ENCODE measurements at places on chromosomes 5 and 9.

DNA sequence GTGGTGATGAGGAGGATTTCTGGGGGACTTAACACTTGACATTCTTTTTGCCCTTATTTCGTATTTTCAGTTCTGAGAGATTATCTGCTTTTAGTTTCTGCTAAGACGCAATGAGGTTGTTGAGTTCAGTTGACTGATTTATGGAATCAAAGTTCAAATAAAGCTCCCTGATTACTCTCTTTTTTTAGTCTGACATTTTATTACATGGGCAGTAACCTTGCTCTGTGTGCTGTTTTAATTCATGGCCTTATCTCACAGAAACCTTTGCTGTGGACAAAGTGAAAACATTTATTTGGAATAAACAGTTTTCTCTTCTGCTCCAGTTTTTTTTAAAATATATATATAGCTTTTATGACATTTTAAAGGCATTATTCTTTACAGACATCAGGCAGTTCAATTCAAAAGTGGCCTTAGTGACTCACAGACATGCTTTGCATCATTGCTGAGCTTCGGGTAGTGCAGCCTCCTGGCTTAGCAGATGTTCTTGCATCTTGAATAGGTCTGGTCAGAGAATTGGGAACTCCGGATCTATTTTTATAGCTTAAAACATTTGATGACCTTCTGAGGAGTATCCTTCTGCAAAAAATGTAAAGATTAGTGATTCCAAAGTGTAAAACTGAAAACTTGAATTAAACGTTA, 162.9 kb downstream of the FAM170A start:
- no peak for DNase-seq

- no peak for DNase-seq
Observed at GRCh38 chr9:108160706-108161355, 671.3 kb upstream of the KLF4 start.

- no peak for DNase-seq
Observed at GRCh38 chr5:115170929-115171510, 1.3 kb upstream of the TRIM36 start.

DNA sequence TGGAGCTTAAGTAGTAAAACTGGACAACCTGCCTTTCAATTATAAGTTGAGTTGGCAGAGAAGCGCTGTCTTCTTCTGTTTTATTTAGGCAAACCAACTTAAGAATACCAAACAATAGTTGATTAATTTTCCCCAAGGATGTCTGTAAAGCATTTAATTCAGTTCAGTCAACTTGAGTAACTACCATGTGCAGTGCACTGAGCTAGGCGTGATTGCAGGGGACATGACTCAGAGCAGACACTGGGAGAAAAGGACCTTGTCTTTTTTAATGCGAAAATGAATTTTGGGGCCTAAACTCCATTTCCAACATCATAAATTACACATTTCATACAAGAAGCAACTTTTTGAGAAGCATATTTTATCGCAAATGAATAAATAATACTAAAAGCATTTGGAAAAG, 66.3 kb downstream of the FBXL7 start:
- DNase-seq, result no peak

DNA sequence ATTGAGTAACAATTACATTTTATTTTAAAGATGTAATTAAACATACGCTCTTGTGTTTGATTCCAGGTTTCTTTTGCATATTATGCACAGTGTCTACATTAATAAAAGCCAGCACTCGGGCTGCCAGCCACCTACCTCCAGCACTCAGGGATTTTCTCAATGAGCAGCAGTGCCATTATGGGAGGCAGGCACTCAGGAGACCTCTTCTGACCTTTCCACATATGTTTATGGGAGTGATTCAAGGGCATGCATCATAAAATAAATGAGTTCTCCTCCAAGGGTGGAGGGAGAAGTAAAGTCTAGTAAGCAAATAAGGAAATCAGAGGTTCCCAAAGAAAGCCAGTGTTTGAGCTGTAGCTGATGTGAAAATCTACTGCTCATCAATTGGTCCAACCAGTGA, 119.8 kb upstream of the IRX2 start:
- DNase-seq, result no peak

- no peak for DNase-seq
Observed at GRCh38 chr5:31581498-31582099, 49.5 kb downstream of the C5orf22 start.

GRCh38 chr9:71858102-71858798, 52.7 kb downstream of the ABHD17B start:
- DNase-seq, result no peak

- no peak for DNase-seq
Observed at GRCh38 chr9:92163276-92163675, 48.1 kb upstream of the SPTLC1 start.

GRCh38 chr5:53814819-53815218, 254.4 kb downstream of the NDUFS4 start:
- no peak for DNase-seq

- no peak for DNase-seq
Observed at GRCh38 chr9:115289757-115290208, 171.8 kb upstream of the TNC start.

- DNase-seq, result no peak
Observed at GRCh38 chr5:159878988-159879471, 37.3 kb upstream of the ADRA1B start.

GRCh38 chr5:126883564-126884245, 106.8 kb downstream of the LMNB1 start:
- no peak for DNase-seq

DNA sequence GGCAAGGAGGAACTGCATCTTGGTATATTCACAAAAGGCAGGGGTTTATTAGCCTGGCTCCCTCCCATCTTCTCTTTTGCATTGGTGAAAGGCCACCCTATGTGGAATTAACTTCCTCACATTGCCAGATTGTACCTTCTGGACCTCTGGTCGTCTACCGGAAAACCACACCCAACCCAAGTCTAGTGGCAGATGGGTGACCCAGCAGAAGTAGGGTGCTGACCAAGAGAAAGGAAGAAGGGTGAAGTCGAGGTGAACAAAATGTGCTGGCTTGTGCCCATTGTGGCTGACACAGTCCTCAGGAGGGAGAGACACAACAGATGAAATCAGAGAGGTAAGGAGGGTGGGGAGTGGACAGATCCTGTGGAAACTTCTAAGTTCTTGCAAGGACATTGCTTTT, 39.8 kb upstream of the DAP start:
- no peak for DNase-seq

- DNase-seq, result no peak
Observed at GRCh38 chr9:117405950-117406705, 8.7 kb downstream of the ASTN2 start.

DNA sequence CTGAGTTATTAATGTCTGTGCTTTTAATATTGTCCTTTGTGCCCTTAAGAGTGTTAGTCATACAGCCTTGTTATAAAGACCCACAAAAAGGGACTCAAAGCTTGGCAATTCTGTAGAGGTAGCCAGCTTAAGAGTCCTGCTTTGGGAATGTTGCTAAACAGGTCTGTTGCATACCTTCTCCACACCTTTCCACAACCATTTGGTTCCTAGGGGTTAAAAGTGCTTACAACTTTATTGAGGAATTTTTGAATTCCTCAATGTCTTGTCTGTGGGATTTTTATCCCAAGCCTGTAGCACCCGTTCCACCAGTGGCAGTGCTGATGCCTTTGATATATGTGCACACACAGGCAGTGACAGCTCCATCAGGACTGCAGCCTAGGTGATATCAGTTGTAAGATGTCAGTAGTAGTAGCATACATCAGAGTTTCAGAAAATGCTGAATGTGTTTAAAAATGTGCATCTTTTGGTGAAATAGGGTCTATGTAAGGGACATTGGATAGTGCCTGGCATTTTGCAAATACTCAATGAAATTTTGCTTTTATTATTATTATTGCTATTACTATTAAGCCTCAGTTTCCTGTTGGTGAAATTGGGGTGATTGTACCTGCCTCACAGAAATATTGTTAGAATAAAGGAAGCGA, 68.5 kb downstream of the WWC1 start:
- DNase-seq, result no peak

DNA sequence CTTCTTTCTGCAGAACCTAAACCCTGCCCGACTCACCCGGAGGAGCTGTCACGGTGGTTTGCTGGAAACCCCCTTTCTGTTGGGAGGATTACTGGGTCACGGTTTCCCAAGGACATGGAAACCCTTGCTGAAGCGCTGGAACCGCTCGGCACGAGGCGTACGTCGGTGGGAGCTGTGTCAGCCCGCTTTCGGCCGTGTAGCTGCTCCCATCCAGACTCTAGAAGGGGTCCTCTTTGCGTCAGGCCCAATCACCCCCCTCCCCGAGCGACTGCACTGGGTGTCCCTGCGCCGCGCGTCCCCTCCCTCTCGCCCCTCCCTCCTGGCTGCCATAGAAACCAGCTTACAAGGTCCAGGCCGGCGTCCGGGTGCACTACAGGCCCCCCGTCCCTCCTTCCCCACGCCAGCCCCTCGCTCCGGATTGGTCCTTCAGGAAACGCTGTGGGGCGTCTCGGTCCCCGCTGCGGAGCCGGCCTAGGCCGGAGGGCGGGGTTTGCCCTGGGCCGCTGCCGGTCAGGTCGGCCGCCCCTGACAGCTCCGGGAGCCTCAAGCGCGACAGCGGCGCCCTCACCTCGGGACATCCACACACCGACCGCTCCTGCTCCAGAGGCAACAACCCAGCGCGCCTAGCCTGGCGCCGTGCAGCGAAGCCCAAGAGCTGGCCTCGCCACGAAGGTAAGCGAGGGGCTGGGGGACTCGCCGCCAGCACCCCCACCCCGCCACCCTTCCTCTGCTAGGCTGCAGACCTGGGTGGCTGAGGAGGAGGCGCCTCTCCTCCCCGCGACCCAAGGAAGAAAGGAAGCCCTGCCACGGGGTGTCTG, at the start of gene NIM1K:
NIM1K (plus strand) TSS at position 486 of the 818 bp plus-strand sequence. CDS start 53,551 bp downstream, outside the sequence.
- peak; percentile 60 for DNase-seq

DNA sequence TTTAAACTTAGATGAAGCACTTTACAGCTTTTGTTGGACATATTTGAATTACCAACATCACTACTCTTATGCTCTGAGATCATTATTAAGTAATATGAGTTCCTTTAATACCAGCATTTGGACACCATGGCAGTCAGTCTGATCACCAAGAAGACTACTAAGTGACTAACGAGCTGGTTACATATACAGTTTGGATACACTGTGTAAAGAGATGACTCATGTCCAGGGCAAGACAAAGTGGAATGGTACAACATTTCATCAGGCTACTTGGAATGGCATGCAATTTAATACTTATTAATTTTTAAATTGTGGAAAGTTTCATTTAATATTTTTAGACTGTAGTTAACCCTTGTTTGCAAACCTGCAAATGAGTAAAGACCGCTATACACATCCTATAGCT, 237.4 kb upstream of the PRDM9 start:
- DNase-seq, result no peak

- DNase-seq, result no peak
Observed at GRCh38 chr9:101970609-101971008, 232.2 kb upstream of the GRIN3A start.

DNA sequence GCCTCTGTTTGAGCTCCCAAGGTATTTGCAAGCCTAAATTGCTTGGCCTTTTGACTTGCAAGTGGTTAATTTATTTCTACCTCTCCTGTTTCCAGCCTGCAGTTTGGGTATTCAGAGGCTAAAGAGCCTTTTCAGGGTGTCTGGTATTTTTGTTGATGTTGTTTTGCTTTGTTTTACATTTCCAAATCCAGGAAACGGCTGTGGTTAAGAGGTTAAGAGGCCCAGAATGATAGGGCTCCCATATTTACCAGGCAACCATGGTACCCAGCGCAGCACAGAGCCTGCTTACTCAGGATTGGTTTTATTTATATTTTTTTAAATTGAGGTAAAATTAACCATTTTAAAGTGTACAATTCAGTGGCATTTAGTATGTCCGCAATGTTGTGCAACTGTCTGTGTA, 92.1 kb downstream of the PDZD2 start:
- DNase-seq, result no peak

DNA sequence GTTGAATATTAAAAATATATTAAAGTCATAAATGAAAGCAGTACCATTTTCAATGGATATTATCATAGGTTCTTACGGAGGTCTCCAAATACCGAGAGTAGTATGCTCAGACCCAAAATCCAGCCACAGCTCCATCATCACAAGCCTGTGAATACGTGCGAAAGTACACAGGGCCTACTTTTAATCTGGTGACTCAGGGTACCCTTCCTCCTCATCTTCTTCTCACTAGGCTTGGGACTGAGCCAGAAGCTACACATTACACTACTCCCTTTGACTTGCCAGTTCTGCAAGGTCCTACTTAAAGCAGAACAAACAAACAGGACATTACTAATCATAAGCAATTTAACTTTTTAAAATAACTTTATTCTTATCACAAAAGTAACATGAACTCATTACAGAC, 7.6 kb upstream of the RIC1 start:
- no peak for DNase-seq

DNA sequence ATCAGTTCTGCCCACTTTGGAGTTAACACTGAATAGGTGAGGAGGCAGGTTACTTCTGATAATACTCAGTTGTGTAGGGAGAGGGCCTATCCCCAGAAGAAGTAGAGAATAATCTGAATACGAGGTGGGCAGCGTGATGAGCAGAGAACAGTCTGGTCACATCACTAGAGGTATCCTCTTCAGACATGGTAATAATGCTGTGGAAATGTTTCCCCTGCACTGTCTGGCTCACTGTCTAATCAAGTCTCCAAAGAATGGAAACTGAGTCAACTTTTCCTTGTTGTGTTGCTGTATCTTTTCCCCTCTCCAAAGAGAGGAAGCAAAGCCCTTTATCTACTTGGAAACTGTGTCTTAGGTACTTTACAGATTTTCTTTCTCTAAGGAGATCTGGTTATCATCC, 110.9 kb upstream of the ANKRD55 start:
- no peak for DNase-seq

DNA sequence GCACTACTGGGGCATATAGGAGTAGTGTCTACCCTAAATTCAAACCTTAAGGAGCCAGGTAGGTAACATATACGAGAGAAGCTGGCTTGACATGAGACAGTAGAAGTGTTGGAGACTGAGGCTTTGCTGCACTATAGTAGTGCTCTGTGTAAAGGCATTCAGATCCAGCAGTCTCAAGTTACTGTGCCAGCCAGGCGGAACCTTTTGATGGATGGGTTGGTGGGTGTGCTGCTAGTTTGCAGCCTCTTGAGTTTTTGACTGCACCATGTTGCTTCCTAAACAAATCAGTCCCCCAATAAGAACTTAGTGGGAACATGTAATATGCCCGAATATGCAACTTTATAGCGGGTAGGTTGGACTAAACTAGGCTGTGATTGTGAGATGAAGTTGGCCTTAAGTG, 1.5 kb downstream of the CLTA start:
- DNase-seq, result no peak

DNA sequence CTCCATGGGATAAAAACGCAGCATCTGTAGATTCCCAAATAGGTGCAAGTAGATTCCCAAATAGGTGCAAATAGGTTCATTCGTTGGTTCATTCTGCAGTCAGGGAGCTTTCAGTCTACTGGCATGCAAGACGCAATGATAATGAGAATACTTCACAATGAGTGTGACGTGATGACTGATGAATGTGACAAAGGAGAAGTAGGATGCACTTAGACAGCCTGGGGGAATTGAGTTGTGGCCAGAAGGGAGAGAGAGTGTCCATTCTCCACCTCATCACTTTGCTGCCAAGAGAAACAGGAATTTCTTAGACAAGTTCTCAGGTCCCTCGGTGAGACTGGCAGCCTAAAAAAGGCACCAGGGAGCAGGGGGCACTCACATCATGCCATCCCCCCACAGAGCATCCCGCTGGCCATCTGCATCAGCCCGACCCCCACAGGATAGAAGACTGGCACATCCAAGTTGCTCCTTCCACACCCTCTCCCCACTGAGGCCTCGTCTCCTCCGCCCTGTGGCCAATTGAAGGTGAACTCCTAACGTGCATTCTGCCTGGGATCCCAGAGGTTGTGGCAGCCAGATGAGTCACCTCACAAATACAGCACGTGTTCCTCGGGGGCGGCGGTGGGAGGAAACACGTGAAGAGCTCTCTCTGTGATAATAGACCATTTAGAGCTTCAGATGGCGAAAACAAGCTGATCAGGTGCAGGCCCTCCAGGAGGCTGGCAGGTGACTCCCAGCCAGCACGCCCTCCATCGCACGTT, 19.9 kb upstream of the KCNIP1 start:
- no peak for DNase-seq
